CD4-positive, alpha-beta T cell treated with Interleukin-17A for 4 hours (primary cell): ENCODE measurements at places on chromosomes 1 and 21.

DNA sequence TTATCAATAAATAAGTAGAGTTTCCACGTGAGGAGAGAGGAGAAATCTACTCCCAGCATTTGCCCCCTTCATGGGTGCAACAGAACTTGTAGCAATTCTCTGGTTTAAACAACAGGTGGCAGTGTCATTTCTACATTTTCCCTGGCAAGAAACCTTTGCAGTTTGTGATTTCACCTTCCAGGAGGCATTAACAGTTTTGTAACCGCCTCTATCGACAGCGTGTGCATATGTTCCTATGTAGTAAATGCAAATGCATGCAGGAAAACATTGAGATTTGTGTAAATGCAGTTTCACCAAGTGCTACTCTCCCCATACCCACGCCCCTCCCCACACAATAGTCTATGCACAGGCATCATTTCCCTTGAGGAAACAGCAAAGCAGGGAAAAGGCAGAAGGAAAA is 494.7 kb downstream of the SMYD3 start:
- DNase-seq = no peak

DNA sequence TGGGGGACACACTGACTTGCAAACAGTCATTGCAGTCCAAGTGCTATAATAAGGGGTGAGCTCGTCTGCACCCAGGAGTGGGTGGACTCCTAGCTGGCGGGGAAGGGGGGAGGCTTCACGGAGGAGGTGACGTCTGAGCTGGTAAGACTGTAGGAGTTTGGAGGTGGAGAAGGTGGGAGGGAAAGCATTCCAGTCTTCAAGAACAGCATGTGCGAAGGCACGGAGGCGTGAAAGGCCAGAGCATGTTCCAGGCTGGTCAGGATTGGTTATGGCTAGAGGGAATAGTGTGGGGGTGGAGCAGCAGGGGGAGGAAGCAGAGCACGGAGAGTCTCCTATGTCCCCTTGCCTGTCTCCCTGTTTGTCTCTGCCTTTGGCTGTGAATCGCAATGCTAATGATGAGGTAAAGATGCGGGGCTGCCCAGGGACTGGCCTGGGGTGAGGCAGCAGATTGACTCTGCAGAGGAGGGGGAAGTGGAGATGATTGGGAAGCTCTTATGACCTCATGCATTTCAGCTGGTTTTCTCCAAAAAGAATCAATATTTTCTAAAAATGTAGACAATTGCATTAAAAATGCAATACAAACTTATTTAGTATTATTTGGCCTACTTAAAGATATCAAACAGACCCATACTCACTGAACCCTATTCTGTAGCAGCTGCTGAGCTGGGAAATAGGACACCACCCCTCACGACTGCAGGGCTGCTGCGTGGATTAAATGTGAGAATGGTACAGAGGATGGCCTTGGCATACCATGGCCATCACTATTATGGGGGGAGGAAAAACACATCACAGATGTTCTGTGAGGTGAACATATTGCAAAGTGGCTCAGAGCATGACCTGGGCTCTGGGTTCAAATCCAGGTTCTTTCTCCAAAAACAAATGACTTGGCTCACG is 2.6 kb upstream of the ZNF436 start:
- no peak for DNase-seq

GRCh38 chr1:7785108-7785507 is 1.0 kb downstream of the PER3 start:
- DNase-seq = no peak

DNA sequence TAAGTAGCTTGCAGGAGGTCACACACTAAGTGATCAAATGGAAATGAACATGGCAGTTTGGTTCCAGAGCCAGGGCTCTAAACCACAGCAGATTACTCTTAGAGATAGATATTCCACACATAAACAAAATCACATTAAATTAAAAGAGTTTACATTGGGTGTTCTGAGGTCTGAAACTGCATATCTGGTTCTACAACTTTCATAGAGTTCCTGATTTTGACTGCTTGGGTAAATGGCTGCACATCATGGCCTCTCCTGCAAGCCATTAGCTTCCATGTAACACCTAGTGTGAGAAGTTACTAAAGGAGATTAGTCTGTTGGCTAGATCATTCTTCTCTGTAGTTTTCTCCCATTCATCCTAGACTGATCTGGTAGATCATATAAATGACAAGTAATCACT is 12.8 kb upstream of the XCL2 start:
- no peak for DNase-seq

- DNase-seq = no peak
These were observed 3.9 kb downstream of the DMRTA2 start for GRCh38 chr1:50419192-50419906.
